Stimulated activated CD4-positive, alpha-beta T cell treated with anti-CD3 and anti-CD28 coated beads, Interleukin-1b, Interleukin-23, amount 100 ng/mL, for 4 hours (primary cell): ENCODE measurements at places on chromosomes 4 and X.
A peak's percentile ranks its signal among the peaks of the same experiment; 100 is the strongest.

- no peak for DNase-seq
These were observed 142.4 kb downstream of the AMELX start for GRCh38 chrX:11435568-11435967.

DNA sequence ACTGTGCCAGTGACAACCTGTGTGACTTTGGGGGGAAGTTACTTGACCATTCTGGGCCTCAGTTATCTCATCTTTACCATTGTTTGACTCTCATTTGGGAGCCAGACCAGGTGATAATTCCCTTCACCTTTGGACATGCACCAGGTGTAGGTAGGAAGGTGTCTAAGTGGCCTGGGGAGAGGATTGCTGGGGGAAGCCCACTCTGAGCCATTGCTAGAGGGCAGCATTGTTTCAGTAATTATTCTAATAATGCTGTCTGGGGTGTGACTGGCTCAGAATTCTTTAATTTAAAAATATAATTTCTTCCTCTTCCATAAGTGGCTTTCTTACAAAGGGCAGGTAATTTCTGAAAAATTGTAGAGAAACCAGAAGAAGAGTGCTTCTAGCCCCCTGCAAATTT is 104.3 kb downstream of the RTL9 start:
- DNase-seq: no peak

DNA sequence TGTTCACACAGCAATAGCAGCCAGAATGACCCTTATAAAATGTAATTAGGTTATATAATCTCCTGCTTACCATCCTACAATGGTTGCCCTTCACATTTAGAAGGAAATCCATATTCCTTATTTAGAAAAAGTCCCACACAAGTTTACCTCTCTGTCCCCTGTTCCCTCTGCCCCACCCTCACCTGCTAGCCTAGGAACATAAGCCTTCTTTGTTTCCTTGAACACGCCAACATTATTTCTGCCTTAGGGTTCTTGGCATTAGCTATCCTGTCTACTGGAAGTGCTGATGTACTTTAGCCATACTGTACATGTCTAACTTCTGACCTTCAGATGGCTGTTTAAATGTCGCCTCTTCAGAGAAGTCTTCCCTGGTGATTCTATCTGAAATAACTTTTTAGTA is 28.4 kb upstream of the USP53 start:
- DNase-seq: no peak

GRCh38 chr4:39947417-39947816 is 30.3 kb downstream of the PDS5A start:
- DNase-seq: no peak

DNA sequence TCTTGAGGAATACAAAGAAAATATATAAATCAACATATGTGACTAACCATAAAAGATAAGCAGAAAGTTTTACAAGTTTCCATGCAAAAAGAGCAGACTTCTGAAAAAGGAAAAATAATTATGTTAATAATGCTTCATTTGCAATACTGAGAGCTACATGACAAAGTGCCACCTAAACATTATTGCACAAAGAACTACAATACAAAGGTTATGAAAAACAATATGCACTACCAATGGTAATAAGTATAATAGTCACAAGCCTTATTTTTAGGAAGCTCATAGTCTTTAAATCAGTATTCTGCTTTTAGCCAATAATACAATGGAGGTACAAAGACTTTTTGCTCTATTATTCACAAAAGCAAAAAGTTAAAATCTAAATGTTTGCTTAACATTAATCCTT is 411.2 kb downstream of the TLL1 start:
- no peak for DNase-seq

DNA sequence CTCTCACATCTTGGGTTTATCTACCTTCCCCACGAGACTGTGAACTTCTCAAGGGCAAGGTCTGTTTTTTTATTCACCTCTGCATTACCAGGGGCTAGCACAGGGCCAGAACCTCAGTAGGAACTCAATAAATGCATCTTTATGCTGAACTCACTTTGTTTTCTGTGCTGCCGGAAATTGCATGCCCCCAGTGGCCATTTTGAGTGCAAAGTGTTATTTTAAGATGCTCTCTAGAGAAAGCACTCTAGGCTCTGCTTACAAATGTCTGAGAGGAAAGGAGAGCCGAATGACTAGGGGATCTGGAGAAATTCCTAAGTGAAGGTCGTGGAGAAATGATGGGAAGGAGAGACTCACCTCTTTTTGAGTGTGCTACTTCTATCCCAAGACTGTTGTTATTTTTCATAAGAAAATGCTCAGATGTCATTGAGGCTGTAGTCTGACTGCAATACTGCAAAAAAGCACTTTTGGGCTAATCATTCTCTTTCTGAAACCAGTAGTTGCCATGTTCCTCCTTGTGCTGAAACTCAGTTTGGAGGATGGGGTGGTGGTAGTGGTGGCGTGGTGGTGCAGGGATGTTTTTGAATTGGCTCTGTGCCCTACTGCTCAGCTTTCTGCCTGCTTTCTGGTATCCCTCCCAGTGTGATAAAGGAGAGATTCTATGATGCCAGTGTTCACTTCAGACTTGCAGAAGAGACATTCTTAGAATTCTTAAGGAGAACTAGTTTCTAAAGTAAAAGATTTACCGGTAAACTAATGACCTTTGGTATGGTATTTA is 41.3 kb downstream of the DOCK11 start:
- peak; percentile 21 for DNase-seq

GRCh38 chr4:57093845-57094831 is 16.0 kb downstream of the IGFBP7 start:
- no peak for DNase-seq

DNA sequence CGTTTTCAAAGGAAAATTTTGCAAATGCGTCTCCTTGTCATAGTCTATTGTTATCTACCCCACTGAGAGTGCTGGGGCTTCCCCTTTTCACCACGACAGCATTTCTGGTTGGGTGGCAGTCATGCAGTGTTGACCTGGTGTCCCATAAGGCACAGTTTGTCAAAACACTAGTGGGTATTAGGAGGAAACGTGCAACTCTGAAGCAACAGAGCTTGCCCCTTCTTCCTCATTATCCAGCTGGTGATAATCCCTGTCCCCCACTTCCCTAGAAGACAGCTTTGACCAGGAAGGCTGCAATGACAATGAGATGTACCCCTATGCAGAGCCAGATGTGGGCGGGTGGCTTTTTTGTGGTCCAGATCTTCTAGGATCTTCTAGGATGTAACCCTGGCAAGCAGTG is 1.8 kb downstream of the TBC1D1 start:
- DNase-seq: peak; percentile 37

DNA sequence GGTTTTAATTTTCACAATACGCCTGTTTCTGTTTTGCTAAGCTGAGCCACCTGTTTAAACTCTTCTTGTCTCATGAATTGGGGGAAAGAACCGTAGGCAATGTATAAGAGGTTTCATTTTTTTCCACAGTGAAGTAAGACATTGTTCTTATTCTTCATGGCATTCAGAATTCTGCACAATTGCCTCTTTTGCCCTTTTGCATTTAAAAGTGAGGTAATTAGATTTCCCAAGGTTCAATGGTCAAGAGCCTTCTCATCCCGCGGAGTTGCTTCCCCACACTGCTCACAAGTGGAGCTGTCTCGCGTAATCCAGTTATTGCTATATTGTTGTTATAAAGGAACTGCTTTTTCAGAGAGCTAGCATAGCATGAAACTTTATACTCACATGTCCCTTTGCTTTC is 90.9 kb upstream of the SPRY1 start:
- no peak for DNase-seq

DNA sequence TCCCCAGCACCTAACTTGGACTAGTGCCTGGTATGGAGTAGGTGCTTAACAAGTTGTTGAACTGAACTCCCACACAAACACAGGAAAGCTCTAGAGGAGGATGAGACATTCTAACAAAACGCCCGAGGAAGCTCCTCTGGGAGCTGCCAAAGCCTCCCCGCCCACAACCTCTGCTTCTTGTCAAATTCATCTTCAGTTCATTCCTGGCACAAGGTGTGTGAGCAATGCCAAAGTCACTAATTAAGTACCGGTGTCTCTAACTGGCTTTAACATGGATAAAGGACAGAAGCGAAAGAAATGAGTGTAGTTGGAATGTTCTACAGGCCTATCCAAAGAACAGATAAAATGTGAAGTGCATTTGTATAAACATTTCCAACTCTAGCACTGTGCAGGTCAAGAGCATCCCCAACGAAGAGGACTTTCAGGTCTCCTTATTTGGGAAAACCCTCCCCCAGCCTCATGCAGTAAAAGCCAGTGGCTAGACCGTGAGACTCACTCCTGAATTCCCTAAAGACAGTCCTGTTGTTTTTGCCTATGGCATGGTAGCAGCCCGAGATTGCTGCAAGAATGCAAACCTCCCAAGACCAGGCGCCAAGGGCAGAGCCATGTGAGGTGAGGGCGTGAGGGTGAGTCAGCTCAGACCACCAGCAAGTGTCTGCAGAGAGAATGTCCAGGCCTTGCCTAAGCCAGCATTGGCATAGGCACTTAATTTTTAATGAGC is 72.2 kb upstream of the KLF3 start:
- no peak for DNase-seq

DNA sequence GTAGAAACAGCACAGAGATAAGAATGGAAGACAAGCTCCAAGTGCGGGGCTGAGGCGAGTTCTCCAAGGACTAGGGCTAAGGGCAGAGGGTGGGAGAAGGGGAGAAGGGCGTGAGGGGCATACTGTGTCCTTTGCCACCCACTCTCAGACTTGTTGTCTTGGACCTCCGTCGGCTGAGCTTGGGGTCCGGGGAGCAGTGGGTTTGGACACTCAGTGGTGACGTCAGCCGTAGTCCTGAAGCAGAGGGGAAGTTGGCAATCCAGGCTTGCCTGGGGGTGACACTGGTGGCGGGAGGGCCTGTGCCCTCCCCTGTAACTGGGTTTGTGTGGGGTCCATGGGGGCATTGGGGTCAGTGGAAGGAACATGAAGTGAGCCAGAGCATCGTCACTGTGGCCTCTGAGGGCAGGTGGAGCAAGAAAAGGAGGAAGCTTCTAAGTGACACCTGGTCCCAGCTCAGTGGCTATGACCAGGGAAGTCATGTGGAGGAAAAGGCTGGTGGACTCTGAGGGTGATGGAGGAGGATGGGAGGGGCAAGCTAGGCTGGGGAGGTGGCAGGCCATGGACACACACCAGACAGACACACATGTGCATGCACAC is 17.6 kb downstream of the CD99 start:
- DNase-seq: no peak

GRCh38 chr4:13535708-13536361 is 8.5 kb downstream of the NKX3-2 start:
- no peak for DNase-seq

DNA sequence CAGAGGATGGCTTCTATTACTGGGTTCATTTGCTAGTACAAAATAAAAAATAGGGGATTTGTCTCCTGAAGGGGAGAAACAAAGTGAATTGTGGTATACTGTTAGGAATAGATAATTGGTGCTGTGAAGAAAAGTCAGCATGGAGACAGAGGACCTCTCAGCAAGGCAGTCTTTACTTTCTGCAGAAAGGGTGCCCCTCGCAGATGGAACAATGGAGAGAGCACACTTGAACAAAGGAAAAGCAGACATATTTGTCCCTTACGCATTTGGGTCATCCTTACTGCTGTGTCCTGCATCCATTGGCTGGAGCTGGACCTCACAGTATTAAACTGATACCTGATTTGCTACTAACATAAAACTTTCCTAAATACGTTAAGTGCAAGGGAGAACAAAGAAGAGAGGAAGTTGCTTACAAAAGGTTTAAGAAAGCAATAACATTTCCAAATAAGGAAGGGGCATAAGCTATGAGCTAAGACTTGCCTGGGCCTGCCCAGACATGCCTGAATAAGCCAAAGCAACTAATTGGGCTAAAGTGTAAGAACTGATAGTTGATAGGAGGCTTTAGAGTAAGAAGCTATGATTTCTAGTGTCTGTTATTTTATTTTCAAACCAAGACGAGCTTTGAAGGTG is 83.8 kb downstream of the CCKAR start:
- DNase-seq: no peak

DNA sequence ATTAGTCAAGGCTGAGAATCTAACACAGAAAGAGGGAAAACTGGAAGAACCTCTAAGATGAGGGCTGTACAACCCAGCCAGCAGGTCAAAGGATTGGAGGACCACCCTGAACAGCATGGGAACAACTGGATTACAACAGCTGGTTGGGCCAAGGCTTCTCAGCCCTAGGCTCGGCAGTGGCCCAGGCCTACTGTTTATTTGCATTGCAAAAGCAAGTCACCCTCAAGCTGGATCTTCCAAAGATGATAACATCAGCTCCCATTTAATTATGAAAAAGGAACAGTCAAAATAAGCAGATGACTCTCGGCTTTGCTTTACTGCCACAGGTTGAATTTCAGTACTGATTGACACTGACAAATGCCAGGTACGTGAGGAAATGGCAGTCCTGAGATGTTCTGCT is 61.8 kb downstream of the GPC3 start:
- DNase-seq: no peak

DNA sequence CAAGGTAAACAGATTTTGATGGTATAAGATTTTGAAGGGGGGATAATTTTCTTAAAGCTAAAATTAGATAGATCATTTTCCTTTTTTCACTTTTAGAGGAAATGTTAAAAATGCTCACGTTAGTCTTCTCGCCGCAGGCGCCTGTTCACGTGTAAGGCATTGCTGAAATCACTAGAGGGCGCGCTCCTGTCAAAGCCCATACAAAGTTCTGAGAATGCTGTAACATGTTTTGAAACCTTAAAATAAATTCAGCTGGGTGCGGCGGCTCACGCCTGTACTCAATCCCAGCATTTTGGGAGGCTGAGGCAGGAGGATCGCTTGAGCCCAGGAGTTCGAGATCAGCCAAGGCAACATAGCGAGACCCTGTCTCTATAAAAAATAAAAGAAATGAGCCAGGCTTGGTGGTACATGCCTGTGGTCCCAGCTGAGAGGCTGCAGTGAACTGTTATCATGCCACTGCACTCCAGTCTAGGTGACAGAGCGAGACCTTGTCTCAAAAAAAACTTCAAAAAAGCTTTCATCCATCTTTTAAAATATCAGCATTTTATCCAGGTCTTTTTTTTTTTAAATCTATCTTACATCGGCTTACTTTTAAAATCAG is 138.0 kb downstream of the RBMX2 start:
- DNase-seq: no peak

DNA sequence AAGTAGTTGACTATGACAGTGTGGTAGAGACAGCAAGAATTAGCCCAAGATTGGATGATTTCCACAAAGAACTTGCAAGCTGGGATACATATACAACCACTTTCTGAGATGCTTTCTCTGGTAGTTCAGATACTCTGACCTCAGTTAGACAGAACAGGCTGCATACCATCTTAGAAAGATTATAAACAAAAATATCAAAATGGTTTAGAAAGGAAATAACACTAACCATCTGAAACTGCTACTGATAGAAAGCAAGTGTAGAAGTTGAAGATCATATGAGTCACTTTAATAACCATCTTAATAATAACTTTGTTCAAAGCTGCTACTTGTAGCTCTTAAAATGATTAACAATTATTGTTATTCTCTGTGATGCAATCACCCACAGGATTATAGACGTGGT is 255.4 kb upstream of the TTC29 start:
- DNase-seq: no peak

DNA sequence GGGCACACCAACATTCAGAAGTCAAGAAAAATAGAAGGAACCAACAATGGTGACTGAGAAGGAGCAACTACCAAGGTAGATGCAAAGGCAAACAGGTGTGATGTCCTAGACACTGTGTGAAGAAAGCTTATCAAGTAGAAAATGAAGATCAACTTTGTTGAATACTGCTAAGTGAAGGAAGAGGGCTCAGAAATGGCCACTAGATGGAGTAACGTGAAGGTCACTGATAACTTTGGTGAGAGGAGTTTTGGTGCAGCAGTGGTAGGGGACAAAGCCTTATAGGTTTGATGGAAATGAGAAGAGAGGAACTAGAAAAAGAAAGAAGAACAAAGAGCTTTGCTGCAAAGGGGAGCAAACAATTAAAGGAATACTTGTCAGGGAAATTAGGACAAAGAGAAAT is 23.5 kb downstream of the OTC start:
- no peak for DNase-seq

GRCh38 chrX:3143043-3143799 is 102.0 kb downstream of the ARSF start:
- DNase-seq: no peak
